Left cardiac atrium (tissue), 4 donors: ENCODE measurements at places on chromosomes 7 and 10. TPM values are rescaled to one million over a fixed set of nuclear protein-coding genes. Genes with fewer than 3 reads are reported as not detected.

HABP2 gene
- not detected for total RNA-seq

STAG3 gene
- total RNA-seq, result 0.68 TPM

TAS2R41 gene
- total RNA-seq, result not detected

TAS2R38 gene
- total RNA-seq, result not detected

AKR1C2 gene
- 138 TPM for total RNA-seq

CNTNAP2 gene
- total RNA-seq, result 0.29 TPM

EPDR1 gene
- 19.2 TPM for total RNA-seq

CHST15 gene
- 9.2 TPM for total RNA-seq

C1QL3 gene
- total RNA-seq, result not detected

TMEM229A gene
- not detected for total RNA-seq

H2BK1 gene
- total RNA-seq, result not detected

ACSM6 gene
- not detected for total RNA-seq
